Left renal cortex interstitium (tissue), 4 donors: ENCODE measurements at places on chromosomes 7 and 10. TPM values are rescaled to one million over a fixed set of nuclear protein-coding genes. Genes with fewer than 3 reads are reported as not detected.

- DNase-seq = no peak
Observed at GRCh38 chr7:27868131-27868550, 128.2 kb downstream of the TAX1BP1 start.

- DNase-seq = no peak
Observed at GRCh38 chr10:17415046-17415658, 39.2 kb downstream of the ST8SIA6 start.

DNA sequence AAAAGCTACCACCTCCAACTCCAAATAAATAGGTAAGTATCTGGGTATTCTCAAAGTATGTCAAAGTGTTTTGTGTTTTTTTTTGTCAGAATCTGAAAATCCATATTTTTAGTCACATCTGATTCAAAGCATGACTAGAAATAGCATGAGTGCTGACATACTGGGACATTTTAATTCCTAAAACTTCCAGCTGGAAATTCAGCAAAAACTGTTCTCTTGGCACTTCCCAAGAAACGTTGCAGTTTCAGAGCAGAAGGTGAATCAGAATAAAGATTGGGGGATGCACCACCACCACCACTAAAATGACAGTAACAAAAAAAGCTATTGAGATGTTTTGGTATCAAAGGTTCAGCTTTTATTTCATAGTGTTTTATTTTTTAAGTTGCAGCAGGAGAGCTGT is 724.6 kb upstream of the CELF2 start:
- no peak for DNase-seq

- no peak for DNase-seq
Observed at GRCh38 chr10:125133696-125134482, 26.5 kb downstream of the CTBP2 start.

Gene EPO
- polyA plus RNA-seq = not detected

Gene TAS2R41
- not detected for polyA plus RNA-seq

Gene WDR86
- 57.5 TPM for polyA plus RNA-seq

Gene PKD2L1
- polyA plus RNA-seq = 0.71 TPM

Gene ABCB4
- polyA plus RNA-seq = 2.5 TPM
